HCT116 (cell line): ENCODE measurements at places on chromosomes 3 and 15. TPM values are rescaled to one million over a fixed set of nuclear protein-coding genes. Genes with fewer than 3 reads are reported as not detected.

The NISCH gene
- 72.8 TPM for total RNA-seq

The CMSS1 gene
- total RNA-seq, result 64.1 TPM

The GRM7 gene
- total RNA-seq, result not detected

The GRK7 gene
- total RNA-seq, result not detected

The FAM3D gene
- total RNA-seq, result 0.32 TPM

The WDR49 gene
- total RNA-seq, result 0.34 TPM

The GOLGA6L26 gene
- not detected for total RNA-seq

The SNURF gene
- 0.44 TPM for total RNA-seq

The SNX4 gene
- 21.1 TPM for total RNA-seq

- DNase-seq, result no peak
Measured at GRCh38 chr3:50357481-50357880, 1.8 kb downstream of the TMEM115 start.

DNA sequence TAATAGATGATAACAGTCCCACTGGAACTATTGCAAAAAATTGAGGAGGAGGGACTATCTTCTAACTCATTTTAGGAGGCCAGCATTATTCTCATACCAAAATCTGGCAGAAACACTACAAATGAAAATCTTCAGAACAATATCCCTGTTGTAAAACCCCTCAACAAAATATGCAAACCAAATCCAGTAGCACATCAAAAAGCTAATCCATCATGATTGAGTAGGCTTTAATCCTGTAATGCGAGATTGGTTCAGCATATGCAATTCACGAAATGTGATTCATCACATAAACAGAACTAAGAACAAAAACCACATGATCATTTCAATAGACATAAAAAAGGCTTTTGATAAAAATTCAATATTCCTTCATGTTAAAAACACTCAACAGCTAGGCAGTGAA, 23.9 kb upstream of the PLSCR2 start:
- DNase-seq, result no peak

DNA sequence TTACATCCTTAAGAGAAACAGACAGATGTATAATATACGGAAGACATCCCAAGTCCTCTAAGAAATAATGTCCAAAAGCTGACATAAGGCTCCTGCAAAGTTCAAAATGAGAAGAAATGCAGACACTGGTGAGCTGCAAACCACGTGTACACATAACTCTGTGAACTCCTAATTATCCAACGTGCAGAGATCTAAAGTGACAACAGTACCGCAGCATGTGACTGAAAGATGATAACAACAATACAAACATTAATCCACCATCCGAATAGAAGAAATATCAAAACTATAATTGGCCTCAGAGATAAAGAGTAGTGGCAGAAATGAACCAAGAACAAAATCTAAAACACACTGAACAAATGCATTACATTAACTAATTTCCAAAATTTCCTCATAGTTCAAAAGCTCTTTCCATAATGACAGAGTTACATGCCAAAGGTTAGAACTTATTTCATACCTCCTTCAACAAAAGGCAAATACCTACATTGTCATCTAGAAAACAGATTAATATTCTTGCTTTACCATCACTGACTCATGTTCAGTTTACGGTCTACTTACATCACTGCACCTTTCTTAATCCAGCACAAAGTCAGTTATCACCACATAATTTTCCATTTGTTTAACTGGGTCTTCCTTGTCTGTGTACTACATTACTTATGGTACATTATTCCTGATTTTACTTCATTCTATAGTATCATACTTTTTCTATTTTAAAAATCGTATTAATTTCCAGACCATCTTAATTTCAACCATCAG, 2.2 kb downstream of the PDCD10 start:
- no peak for DNase-seq

- no peak for DNase-seq
Measured at GRCh38 chr3:196280689-196281440, 6.7 kb downstream of the PCYT1A start.

DNA sequence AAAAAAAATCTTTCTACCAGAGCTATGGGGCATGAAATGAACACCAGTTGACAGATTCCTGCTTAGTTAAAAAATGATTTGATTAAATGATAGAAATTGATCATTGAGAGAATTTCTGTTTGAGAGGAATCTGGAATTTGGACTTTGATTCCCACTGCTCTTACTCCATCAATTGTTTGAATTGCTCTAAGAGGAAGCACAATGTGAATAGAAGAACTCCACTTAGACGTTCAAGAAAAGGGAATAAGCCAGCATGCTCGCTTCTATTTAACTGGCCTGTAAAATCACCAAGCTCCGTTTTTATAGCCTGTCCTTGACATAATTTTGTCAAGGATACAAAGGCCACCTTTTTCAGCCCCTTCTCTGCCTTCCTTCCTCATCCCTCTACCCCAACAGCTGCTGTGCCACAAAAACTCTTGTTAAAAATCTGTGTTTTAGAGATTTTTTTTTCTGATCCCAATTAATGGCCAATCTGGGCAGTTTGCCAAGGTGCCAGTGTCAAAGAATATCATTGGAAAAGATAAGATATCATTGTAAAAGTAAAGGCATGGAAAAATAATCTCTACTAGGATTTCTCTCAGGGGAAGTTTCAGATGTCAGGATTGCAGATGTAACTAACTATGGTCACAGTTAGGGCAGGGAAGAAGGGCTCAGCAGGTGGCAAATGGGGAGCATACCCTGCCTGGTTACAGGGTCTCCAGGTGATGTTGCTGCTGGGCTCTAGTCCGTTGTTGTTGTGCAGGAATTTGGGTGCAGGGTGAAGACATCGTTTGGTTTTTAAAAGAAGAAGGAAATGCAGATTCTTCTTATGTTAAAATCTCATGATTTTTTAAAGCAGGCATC, 301.8 kb upstream of the PDZRN3 start:
- no peak for DNase-seq

- DNase-seq, result no peak
Measured at GRCh38 chr15:50753463-50753862, 12.0 kb downstream of the SPPL2A start.

- DNase-seq, result peak; percentile 59
Measured at GRCh38 chr3:72447059-72447946, 400.9 kb downstream of the SHQ1 start.

GRCh38 chr3:134258761-134259347, 8.2 kb upstream of the RYK start:
- no peak for DNase-seq

GRCh38 chr15:63340353-63340752, 41.3 kb downstream of the CA12 start:
- DNase-seq, result no peak

DNA sequence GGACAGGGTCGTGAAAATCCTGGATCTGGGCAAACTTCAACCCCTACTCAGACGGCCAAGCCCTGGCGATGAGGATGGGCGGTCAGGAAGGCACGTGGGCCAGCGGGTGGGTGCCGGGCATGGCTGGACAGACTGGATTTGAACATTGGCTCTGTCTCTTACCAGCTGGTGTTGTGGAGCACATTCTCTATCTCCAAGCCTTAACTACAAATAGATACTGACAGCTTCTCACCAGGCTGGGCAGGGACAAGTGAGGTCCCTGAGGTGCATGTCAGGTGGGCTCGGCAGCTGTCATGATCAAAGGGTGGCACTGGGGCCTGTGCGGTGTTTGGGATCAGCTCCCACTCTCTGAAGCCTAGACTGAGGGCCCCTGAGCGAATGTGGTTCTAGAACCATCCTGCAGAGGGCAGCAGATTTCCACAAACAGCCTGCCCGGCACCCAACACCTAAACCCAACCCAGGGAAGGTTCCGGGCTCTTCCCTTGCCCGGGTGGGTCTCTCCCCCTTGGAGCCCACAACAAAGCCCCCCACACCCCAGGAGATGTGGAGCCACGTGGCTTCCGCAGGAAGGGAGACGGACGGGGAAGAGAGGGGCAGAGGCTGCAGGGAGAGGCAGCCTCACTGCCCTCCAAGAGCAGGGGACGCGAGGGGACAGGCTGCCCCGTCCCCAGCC, 58.4 kb downstream of the RGMA start:
- DNase-seq, result peak; percentile 48

DNA sequence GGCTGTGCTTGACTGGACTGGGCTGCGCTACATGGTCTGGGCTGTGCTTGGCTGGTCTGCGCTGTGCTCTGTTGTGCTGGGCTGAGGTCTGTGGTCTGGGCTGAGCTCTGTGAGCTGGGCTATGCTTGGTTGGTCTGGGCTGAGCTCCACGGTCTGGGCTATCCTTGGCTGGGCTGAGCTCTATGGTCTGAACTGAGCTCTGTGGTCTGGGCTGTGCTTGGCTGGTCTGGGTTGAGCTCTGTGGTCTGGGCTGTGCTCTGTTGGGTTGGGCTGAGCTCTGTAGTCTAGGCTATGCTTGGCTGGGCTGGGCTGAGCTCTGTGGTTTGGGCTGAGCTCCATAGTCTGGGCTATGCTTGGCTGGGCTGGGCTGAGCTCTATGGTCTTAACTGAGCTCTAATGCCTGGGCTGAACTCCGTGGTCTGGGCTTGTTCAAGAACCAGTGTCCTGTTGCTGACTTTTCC, 92.0 kb downstream of the PLXNA1 start:
- no peak for DNase-seq

- DNase-seq, result no peak
Measured at GRCh38 chr3:161796780-161797179, 300.2 kb downstream of the OTOL1 start.

- DNase-seq, result no peak
Measured at GRCh38 chr3:58996730-58997129, 53.1 kb downstream of the CFAP20DC start.

- no peak for DNase-seq
Measured at GRCh38 chr3:123684209-123684608, 99.4 kb upstream of the HACD2 start.

- DNase-seq, result no peak
Measured at GRCh38 chr3:34777386-34777785, 861.9 kb upstream of the ARPP21 start.

- peak; percentile 15 for DNase-seq
Measured at GRCh38 chr15:94670438-94671034, 439.2 kb downstream of the MCTP2 start.

DNA sequence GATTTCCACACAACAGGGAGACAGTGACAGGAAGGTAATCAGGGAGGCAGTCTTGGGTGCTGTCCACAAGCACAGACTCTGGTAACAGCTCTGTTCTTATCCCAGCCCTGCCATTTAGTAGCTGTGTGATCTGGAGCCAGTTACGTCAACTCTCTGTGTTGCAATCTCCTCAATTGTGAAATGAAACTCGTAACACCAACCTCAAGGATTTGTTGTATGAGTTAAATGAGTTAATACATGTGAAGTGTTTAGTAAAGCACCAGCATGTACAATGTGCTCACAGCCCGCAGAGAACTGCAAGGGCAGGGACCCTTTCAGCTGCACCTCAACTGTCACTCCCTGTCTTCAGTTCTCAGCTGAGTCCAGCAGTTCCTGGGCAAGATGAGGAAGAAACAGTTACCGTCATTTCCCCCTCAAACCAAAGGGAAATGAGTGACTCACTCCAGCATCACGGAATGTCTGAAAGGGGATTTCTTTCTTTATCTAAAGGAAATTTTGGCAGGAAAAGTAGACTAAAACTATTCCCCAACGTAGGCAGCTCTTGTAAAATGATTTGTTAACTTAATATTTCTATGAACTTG, 39.9 kb upstream of the MB21D2 start:
- DNase-seq, result no peak

- DNase-seq, result no peak
Measured at GRCh38 chr3:190345027-190345821, 23.0 kb upstream of the CLDN1 start.

DNA sequence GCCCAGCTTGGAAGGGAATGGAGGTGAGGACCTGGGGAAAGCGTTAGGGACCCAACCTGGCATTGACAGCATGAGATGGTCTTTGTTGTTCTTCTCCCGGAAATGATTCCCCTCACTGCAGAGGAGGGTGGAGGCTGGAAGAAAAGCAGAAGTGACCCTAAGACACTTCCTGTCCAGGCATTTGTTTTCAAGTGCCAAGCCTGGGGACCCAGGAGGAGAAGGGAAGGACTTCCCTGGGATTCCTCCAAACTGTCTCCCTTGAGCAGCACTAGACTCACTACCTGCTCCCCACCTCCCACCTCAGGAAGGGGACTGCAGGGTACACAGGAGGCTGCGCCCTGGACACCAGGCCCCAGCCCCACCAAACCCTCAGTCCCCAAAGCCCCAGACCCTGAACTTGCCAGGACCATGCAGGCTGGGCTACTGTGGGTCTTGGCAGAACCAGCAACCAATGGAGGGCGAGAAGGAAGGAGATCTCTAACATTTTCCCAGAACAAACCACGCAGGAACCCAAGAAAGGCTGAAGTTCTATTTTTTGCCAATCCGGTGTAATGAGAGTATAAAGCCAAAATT, 9.8 kb upstream of the VIPR1 start:
- DNase-seq, result no peak

GRCh38 chr3:62090066-62090465, 283.3 kb downstream of the FEZF2 start:
- DNase-seq, result no peak

- DNase-seq, result no peak
Measured at GRCh38 chr3:107916171-107916570, 174.7 kb downstream of the CD47 start.

DNA sequence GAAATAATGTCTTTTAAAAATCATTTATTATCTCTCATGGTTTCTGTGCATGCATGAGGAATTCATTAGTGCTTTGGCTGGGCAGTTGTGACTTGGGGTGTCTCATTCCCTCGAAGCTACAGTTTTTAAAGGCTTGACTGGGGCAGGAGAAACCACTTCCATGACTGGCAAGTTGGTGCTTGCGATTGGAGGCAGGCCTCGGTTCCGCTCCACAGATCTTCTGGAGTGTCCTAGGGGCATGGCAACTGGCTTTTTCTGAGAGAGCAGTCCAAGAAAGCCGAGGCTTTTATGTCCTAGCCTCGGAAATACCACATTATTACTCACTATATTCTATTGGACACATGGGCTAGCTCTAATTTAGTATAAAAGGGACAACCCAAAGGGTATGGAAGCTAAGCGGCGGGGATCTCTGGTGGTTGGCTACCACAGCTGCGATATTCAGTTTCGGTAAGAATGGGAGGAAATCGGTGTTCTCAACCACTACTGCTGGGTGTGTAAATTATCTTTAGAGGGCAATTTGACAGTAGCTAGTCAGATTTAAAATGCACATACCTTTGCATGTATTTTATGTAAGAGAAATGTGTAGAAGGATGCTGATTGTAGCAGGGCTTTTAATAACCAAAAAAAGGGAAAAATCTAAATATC, 48.8 kb upstream of the TOP2B start:
- no peak for DNase-seq

GRCh38 chr3:187025254-187025655, 94.9 kb downstream of the ST6GAL1 start:
- no peak for DNase-seq

DNA sequence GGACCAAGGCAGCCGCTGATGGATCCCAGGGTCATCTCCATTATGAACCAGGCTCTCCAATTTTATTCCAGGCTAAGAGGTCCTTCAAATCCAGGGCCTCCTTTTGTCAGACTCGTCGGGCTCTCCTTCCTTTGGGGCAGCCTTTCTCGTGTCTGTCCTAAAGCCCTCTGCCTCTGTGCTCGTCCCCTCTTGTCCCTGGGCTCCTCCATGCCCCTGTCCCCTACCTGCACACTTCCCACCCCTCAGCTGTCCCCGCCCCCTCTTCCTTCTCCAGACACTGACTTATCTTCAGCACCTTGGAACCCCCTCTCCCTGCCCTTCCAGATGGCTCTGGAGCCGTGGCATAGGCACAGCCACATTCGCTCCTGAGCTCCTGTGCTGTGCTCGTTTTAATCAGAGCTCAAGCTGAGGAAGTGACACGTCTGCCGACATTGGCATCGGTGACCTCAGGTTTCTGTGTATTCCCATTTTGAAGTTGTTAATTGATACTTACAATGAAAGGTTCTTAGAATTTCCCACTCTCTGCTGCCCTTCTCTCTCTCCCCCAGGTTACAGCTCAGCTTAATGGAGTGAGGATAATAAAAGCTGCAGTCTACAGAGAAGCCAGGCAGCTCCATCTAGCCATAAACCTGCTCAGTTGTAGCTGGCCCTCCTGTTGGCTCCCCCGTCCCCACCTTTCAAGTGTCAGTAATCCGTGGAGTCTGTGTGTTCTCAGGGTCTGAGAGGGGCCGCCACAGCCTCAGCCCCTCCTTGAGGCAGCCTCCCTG, 51.1 kb upstream of the SEC22A start:
- DNase-seq, result no peak
